ENCODE measurements at places on chromosomes 6 and 20.

DNA sequence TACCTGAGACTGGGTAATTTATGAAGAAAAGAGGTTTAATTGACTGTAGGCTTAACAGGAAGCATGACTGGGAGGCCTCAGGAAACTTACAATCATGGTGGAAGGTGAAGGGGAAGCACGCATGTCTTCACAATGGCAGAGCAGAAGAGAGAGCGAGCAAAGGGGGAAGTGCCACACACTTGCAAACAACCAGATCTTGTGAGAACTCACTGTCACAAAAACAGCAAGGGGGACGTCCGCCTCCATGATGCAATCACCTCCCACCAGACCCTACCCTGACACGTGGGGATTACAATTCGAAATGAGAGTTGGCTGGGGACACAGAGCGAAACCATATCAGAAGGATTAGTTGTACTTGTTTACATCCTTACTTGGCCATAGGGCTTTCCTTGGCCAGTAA is 49.7 kb downstream of the FIG4 start:
- DNase-seq, result no peak

DNA sequence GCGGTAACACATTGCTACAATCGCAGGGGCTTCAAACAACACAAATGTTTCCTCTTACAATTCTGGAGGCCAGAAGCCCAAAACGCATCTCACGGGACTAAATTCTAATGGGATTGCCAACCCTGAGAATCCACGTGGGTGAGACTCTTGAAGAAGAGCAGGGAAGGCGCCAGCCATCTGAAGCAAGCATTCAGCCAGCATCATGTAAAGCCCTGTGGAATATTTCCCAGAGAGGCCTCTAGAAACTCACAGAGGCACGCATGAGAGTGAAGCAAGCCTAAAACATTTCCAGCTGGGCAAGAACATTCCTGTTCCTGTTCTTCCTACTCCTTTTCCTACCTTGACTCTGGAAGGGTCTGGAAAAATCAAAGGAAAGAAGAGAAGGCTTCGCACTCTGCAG is 19.6 kb upstream of the FNDC1 start:
- no peak for DNase-seq

DNA sequence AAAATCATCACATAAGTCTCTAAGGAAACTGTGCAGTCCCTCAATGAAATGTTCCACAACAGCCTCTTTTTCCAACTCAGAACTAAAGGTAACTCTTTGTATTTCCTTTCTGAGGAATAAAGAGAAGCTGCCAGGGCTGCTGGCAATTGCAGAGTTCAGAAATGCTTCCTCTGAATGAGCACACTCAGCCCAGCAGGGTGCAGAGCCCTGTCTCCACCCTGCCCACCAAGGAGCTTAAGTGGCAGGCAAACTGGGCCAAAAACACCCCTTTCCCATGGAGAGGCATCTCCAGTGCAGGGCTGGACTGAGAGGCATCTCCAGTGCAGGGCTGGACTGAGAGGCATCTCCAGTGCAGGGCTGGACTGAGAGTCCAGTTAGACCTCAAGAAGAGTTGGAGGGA is 255.4 kb downstream of the GMPR start:
- DNase-seq, result no peak

- DNase-seq, result no peak
Measured at GRCh38 chr20:47642118-47642517, 140.4 kb downstream of the NCOA3 start.

DNA sequence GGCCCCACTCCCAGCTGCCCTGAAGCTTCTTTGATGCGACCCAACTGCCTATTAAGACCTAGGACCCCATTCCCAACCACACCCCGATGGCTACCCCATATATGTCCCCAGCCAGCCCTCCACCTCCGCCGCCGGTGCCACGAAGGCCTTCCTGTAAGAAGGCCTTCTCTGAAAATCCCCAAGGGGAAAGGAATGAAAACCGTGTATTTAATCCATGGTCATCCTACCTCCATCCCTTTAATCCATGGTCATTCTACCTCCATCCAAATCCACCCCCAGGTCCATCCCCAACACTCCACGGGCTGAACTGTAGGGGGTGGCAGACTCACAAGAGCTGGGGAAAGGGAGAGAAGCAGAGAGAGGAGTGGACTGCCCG is 545 bp upstream of the VSX1 start:
- DNase-seq, result no peak

- no peak for DNase-seq
Measured at GRCh38 chr6:79239536-79240168, 5.2 kb upstream of the HMGN3 start.

- no peak for DNase-seq
Measured at GRCh38 chr6:110476046-110476849, at the start of gene SLC22A16. SLC22A16 (minus strand) TSS chr6:110476613; CDS start chr6:110476574, 39 bp downstream.

DNA sequence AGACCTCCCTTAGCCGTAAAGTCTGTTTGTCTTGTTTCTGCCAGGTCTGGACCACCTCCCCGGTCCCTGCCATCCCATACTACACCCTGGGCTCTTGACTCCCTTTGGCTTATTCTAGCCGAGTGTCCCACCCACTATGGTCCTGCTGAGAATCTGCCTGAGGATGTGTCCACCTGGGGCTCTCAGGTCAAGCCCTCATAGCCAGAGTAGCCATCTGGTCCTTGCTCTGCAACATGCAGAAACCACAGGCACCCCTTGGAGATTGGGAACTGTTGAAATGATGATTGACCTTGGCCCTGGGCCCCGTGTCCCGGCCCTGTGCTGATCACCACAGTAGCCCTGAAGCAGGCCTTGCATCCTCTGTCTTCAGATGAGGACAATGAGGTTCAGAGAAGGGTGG is 44.0 kb downstream of the VSTM2L start:
- DNase-seq, result no peak

DNA sequence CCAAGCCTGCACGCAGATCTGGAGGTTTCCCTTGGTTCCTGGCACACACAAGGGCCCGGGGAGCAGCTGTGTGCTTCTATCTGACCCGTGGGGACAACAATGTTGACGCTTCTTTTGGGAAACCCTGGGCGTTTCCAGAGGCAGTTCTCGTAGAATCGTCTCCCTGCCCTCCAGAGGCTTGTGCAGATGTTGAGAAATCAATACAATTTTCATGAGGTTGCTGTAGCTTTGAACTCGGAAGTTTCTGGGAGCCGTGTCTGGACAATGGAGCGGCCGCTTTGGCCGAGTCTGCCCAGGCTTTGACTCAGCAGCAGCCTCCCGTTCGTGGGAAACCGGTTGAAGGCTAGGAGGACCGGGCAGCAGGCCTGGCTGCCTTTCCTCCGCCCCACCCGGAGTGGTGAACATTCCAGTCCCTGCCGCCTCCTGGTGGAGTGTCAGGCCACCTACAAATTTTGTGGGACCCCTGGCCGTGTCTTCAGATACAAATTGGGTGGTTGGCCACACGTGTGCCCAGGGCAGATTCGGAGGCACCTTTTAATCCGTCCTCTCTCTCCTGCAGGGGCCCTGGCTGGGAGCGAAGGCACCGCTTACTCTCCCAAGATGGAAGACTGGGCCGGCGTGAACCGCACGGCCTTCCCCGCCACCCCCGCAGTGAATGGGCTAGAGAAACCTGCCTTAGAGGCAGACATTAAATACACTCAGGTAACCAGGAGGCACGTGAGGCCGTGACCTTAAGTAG is 2.7 kb downstream of the PAX1 start:
- no peak for DNase-seq

GRCh38 chr6:28772480-28773381 is 151.1 kb downstream of the TRIM27 start:
- no peak for DNase-seq

DNA sequence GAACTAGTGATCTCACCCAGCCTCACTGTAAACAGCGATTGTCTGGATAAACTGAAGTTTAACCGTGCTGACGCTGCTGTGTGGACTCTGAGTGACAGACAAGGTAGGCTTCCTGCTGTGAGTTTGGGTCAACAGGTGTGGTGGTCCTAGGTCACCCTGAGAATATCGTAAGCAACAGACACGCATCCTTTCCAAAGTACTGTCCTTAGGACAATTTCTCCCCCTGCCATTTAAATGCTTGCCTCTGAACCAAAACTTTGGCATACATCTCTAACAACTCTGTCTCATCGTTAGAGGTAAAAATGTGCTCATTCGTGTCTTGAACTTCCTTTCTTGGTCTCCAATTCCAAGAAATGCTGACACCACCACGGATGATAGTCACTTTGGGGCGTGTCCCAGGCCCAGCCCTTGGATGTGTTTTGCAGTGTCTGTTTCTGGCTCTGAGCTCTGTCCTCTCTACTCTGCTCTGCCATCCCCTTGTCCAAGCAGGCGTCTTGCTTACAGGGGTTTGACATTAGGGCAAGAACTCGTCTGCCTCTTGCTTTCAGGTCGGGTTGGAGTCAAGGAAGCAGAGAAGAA is 95.5 kb downstream of the EYA2 start:
- DNase-seq, result no peak

DNA sequence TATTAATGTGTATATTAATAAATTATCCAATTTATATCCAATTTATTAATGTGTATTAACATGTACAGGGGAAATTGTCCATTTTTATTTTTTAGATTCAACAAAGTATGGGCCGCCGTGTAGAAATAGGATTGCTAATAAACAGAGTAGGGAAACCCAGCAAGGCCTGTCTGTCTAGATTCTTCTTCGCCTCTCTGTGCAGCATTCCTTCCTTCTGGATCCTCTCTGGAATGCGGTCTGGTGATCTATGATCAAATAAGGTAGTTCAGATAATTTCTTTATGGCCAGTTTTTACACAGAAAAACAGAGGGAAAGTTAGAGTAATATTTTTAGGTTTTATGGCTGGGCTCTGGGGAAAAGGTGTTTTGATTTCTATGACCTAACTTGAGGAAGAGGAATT is 19.9 kb upstream of the HFE start:
- DNase-seq, result no peak

- DNase-seq, result no peak
Measured at GRCh38 chr6:108186226-108186625, 20.4 kb downstream of the NR2E1 start.

DNA sequence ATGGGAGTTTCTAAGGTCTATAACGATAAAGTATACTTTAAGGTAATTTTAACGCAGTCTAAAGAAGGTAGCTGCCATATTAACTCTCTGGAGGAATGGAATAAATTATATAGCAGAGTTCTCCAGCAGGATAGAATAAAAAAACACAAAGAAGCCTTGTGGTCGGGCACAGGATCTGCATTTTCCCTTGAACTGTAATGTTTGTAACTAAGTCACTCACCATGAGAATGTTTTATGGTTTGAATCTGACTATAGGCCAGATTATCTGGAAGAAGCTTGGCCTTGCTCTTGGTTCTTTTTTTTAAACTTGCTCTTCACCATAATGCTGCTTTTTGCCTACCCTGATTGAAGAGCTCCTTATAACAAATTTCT is 238.8 kb upstream of the NOX3 start:
- no peak for DNase-seq

GRCh38 chr20:61291166-61291829 is 39.2 kb downstream of the CDH4 start:
- DNase-seq, result no peak

DNA sequence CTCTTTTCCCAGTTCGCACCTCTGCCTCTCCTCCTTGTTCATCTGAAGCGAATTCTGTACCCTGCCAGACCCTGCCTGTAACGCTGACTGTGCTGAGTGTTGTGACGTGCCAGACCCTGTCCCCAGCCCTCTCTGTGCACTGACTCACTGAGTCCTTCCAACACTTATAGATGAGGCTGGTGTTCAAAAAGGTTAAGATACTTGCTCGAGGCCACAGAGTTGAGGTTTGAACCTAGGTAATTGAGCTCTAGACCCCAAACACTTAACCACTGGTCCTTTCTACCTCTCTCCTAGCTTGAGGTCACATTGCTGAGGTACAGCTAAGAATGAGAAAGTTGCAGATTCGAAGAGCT is 45.7 kb upstream of the NEDD9 start:
- DNase-seq, result no peak

DNA sequence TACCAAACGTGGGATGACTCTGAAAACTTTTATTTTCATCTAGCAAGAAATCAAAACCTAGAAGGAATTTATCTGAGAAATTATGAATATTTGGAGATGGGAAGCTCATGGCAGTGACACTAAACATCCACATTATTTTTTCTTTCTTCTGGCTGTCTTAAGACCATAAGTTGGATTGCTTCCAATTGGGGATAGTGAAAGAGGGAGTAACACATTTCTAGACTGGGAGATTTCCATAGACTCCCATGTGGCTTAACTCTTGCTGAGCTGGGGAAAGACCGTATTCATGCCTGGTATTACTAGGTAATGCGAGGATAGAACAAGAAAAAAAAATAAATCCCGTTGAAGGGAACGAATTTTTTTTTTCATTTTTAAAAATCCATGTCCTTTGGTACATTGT is 120.0 kb downstream of the UTRN start:
- DNase-seq, result no peak

DNA sequence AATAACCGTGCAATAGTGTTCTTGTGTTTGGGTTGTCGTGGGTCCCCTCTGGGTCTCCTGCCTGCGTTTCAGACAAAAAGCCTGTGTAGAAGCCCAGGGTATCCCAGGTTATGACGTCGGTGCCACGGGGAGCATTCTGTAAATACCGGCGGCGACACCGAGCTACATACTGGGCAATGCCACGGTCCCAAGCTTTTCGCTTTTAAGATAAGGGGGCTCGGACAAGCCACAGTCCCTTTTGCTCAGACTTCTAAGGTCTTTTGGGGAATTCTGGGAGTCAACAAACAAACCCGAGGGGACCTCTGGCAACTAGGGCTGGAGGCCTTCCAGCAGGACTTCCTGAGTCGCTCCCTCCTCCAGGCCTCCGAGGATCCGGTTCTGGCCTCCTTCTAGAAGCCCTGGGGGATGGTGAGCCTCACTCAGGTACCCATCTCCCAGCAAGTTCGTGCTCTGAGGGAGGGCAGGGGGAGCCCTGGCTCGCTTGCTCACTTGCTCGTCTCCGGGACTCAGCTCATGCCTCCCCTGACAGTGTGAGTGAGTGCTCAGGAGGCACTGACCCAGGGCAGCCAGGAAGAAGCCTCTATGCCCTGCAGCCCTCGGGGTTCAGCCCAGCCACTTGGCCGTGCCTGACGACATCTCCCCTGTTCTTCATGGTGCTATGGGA is 62.4 kb upstream of the MRPS10 start:
- no peak for DNase-seq

- DNase-seq, result no peak
Measured at GRCh38 chr6:136378888-136379287, 89.2 kb upstream of the BCLAF1 start.

DNA sequence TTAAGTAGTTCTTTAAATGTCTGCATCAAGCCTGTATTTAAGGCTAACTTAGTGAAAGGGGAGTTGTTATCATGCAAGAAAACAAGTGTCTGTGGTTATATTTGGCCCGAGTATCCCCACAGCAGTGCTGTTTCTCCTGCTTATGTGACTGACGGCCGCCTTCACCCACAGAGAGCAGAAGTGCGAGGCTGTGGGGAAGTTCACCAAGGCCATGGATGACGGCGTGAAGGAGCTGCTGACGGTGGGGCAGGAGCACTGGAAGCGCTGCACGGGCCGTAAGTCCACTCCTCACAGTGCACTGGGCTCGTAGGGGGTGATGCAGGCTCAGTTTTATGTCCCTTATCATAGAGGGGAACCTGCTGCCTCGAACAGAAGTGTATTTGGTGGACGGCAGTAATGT is 53.2 kb upstream of the SYNJ2 start:
- DNase-seq, result no peak

All from fibroblast of skin of left quadriceps (primary cell).